ENCODE measurements at places on chromosomes 2 and 18.

GRCh38 chr2:164522561-164522981 is 98.7 kb downstream of the GRB14 start:
- DNase-seq, result no peak

- DNase-seq, result no peak
Observed at GRCh38 chr18:21650311-21650710, 38.2 kb downstream of the SNRPD1 start.

DNA sequence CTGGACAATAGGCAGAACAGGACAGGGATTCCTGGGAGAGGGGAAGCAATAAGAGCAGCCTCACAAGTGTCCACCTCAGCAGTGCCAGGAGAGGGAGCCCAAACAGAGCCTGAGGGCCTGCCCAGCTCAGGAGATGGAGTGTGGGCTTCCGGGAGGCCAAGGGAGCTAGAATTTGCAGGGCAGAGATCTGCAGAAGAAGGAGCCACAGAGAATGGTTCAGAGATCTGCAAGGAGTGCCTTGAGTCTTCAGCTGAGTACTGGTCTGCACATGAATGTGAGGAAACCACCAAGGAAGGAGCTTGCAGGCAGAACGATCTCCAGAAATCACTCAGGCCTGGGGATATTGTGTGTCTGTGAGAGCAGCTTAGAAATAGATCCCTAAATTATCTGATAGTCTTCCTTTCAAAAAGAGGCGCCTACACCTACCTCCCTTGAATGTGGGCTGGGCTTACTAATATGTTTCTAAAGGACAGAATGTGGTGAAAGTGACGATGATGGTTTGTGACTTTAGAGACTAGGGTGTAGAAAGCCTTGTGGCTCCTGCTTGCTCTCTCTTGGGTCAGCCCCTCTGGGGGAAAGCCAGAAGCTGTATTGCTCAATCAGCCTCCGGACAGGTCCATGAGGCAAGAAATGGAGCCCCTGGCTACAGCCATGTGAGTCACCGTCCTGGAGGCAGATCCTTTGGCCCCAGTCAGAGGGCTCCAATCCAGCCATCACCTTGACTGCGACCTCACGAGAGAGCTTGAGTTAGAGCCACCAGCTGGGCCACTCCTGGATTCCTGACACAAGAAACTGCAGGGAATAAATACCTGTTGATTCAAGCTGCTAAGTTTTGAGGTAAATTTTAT is 7.6 kb upstream of the LPIN1 start:
- DNase-seq, result no peak

GRCh38 chr18:9029131-9029530 is 73.4 kb upstream of the NDUFV2 start:
- DNase-seq, result no peak

GRCh38 chr2:8094526-8094925 is 587.3 kb upstream of the ID2 start:
- no peak for DNase-seq

DNA sequence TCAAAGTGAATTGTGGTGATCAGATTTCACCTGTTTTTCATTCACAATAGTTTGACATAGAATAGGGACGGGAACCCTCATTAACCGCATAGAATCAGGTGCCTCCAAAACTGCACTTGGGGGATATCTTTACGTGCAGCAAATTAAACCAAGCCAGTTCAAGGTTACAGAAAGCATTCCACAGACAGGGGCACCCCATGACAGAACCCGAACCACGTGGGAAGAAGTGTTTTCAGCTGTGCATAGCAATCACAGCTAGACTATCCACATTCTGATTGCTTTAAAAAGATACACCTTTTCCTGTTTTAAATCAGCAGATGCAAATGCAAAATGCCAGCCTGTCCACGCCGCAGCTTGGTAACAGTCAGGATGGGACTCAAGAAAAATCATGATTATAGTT is 205.8 kb downstream of the ANAPC1 start:
- DNase-seq, result no peak

- DNase-seq, result no peak
Observed at GRCh38 chr2:230423851-230424458, 8.0 kb downstream of the SP100 start.

DNA sequence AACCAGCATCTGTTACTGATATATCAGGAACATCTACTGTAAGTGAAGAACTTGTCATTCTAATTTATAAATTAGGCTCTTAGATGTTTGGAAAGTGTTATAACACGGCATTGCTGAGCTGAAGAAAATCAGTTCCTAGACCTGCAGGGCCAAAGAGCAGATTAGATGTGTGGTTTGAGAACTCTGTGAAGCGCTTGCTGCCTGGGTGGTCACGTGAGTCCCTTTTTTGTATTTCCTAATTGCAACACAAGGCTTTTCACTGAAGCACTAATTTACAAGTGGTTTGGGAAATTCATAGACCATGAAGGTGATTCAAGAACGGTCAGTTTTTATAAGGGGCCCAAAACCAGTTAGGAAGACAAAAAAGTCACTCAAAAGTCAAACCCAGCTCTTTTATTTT is 106.9 kb upstream of the SP3 start:
- no peak for DNase-seq

DNA sequence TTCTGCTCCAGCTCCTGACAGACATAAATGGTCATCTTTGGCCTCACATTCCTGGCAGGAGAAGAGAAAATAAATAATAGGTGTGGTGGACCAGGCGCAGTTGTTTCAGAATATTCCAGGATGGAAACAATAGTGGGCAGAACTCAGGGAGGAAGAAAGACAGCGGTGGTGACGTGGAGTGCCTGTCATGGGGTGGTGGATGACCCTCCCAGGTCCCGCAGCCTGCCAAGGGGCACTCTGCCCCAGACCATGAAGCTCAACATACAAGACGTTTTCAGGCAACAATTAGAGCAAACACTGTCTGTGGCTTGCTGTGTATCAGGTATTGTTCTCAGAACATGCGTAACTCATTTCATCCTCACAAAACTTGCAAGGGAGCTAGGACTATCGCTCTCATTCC is 50.9 kb downstream of the TFCP2L1 start:
- DNase-seq, result no peak

- no peak for DNase-seq
Observed at GRCh38 chr2:19754907-19755306, 146.9 kb downstream of the TTC32 start.

DNA sequence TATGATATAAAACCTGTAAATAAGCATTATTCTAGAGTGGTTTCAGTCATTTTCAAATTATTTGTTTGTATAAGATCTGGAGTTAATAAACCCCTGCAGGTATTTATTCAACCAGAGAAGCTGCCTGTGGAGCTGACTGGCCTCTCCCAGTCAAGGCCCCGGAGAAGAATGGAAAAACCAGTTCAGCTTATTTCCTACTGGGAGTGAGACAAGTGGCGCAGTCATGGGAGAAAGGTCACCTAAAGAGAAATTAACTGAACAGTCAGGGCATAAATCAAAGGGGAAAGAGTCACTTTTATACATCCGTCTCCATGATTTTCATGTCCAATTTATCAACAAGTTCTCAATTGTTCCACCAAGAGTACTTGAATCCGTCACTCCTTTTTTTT is 240.9 kb downstream of the RNF152 start:
- DNase-seq, result peak; percentile 22

- DNase-seq, result no peak
Observed at GRCh38 chr2:200962811-200963123, 693 bp downstream of the ORC2 start.

DNA sequence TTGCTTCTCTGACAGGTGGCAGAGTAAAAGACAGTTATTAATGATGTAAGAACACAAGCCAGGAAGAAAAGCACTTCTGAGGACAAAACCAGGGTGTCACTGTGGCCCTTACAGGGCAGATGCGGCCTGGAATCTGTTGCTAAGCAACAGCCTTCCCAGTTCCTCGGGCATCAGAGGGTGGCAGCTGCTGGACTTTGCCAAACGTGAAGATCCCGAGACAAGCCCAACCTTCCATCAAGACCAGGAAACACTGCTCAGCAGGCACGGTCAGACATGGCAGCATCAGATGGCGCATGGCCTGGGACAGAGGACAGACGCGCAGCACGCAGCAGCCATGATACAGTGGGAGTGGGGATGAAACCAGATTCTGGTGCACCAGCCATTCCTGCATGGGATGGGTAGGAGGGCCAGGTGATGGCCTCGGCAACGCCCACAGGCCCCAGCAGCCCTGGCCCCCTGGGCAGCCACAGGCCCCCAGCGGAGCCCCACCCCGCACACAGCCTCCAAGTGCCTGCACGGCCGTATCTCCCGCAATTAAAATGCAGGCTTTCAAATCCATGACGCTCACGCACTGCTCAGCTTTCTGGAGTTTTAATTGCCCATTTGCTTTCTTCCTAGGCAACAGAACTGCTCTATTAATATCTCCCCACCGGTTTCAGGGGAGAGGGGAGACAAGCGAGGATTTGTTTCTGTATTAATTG is 89.0 kb downstream of the EIPR1 start:
- DNase-seq, result peak; percentile 14

- DNase-seq, result no peak
Observed at GRCh38 chr2:144343145-144343544, 176.8 kb downstream of the ZEB2 start.

- DNase-seq, result no peak
Observed at GRCh38 chr2:140091926-140092325, 1311.7 kb upstream of the NXPH2 start.

DNA sequence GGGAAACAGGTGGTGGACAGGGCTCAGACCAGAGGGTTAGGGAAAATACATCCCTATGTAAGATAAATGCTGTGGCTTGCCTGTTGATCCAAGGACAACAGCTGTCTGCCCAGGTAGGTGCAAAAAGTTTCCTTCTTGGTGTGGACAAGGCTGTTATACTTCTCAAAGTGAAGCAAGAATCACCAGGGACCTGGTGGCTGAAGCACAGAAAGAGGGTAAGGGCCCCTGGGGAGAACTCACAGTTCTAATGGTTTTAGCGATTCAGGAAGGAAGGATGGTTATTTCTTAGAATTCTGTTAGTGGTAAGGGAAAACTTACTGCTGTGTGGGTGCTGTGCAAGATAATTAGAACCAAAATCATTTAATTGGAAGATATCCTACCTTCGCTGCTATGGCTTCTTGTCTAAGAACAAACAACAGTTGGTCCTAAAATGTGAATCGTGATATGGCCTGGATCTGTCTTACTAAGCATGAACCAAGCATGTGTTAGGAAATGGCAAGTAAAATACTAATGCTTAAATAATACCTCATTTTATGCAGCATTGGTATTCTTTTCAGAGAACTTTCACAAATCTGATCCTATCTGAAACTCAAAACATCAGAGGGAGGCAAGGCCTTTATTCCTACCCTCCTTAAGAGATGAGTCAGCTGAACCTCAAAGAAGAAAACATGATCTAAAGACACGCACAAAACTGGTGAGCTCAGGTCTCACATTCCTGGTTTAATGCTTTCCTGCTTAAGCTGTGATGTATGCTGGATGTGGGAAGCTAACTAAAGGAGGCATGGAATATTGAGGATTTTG is 159.2 kb upstream of the THUMPD2 start:
- no peak for DNase-seq

DNA sequence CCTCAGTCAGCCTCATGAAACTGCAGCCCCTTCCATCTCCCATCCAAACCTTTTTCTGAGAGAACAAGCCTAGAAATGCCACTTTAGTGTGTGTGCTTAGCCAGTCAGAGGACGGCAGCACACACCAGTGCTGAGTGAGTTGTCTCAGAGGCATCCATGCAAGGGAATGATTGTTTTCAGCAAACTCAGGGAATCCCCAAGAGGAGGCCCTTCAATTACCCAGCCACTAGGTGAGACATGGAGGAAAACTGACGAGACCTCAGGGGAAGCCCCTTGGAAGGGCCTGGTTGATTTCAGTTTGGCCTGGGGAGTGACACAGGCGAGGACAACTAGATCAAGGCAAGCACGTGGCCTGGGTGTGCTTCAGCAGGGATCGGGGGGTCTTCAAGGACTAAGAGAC is 49.7 kb downstream of the APOB start:
- no peak for DNase-seq

GRCh38 chr18:48023334-48024008 is 93.0 kb upstream of the SMAD2 start:
- DNase-seq, result peak; percentile 41

- no peak for DNase-seq
Observed at GRCh38 chr18:24799176-24799575, 338.7 kb downstream of the HRH4 start.

DNA sequence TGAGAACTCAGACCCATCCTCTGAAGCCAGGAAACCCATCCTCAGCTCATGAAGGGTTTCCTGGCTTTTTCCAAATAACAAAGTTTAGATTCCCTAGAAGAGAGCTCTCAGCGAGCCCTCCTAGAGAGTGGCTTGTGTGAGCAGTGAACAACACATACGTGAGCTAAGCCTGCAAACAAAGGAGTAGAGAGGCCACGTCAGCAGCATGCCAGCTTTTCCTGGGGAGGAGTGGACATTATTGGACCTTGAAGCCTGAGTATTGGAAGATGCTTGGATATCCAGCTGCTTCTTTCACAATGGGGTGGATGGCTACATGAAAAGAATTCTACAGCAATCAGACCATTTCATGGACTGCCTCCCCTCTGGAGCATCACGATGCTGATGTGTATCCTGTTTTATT is 21.1 kb downstream of the KIF5C start:
- DNase-seq, result peak; percentile 54

DNA sequence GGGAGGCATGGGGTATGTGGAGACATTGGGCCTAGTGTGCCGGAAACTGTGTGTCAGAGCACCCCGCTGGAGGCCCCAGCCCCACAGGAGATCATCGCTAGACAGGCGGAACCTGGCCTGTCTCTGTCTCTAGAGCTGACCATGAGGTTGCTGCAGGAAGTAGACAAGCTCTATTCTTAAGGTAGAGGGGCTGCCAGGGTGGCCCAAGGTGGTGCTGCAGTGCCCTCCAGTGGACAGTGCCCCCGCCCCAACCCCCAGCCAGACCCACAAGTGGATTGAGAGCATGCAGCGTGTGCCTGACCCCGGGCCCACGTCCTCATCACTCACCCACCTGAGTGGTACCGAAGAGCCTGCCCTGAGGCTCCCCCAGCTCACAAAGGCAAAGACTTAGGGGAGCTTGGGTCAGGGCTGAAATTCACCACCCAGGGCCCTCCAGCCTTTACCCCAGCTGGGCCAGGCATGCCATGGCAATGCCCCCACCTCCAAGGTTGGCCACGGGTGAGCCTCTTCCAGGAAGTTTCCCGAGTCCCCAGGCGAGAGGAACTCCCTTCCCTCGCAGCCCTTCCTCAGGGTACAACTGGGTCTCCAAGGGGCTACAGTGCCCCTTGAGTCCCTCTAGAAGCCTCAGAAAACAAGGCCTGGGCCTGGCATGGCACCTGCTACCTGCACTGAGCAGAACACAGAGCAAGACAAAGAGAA is 155.0 kb downstream of the TTC32 start:
- DNase-seq, result no peak

GRCh38 chr18:51350081-51350480 is 152.6 kb upstream of the MEX3C start:
- no peak for DNase-seq

Data from NCI-H774 (cell line).